ENCODE measurements at places on chromosomes 2 and 18.

GRCh38 chr2:63438181-63438580 is 150.1 kb downstream of the WDPCP start:
- DNase-seq: no peak

GRCh38 chr2:190343089-190343535 is 277 bp upstream of the INPP1 start:
- no peak for DNase-seq

- peak; percentile 55 for DNase-seq
Observed at GRCh38 chr2:136118819-136119716, 1.1 kb upstream of the CXCR4 start.

- DNase-seq: no peak
Observed at GRCh38 chr18:57446322-57446721, 11.1 kb downstream of the ONECUT2 start.

DNA sequence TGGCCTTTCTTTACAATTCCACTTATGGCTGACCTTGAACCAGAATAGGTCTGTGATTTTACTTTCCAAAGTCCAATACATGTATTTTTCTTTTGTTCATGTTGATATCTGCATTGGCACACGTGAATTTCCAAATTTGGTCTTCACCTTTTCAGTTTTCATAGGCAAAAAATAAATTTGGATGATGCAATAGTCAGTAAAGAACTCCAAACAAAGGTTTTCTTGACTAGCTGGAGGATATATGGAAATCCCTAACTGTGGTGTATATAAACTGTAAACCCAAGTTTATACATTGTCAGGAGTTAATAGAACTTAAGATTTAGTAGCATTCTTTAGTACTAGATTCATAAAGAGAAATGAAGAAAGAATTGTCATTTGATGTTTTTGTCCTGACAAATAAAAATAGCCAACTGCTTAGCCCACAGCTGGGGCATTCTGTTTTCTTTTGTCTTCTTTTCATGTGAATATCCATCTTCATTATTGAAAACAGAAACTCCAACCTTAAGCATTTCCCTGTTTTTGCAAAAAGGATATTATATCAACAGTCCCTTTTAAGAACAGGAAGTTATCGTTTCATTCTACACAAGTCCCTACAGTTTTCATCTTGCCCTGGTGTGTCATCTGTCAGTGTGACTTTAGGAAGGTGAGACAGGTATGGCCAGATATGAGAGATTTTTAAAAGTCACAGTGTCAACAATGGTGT is 132.9 kb downstream of the BCL2 start:
- no peak for DNase-seq

GRCh38 chr18:48003426-48004349 is 73.2 kb upstream of the SMAD2 start:
- DNase-seq: no peak

DNA sequence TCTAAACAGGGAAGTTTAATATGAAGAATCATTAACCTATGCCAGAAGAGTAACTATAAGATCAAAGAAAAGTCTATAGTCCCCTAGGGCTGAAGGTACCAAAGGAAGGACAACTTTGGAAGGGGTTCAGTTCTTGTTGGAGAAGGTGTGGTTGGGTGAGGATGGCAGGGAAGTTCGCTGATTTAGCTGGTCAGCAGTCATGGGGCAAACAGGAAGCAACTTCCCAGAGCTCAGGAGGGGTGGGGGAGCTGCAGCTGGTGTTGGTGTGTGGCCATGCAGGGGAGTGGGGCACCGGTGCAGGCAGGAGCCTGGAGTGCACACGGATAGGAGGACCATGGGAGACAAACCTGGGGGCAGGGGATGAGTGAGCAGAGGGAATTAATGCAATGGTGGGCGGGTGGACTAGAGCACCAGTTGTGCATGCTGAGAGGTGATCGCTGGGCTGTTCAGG is 34.0 kb downstream of the FHOD3 start:
- DNase-seq: no peak

DNA sequence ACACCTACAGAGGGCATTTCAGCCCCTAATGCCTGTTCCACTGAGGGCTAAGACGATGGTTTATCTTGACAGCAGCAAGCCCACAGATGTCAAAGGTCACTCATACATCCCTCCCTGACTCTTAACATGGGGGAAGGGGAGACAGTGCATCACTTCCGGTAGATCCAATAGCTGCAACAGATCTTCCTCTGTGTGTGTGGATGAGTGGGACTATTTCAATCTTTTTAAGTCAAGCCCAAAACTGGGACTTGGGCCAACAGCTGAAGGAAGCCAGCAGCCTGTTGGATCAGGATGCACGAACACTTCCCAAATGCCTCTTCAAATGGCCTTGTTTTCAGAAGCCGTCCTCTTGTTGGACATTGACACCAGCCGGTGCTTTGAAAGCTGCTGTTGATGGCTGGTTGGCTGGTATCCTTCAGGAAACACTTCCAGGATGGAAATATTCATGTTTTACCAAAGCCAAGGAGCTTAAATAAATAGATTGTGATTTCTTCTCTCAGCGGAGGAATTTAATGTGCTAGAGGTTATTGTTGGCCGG is 59.2 kb downstream of the IL1R2 start:
- DNase-seq: no peak

DNA sequence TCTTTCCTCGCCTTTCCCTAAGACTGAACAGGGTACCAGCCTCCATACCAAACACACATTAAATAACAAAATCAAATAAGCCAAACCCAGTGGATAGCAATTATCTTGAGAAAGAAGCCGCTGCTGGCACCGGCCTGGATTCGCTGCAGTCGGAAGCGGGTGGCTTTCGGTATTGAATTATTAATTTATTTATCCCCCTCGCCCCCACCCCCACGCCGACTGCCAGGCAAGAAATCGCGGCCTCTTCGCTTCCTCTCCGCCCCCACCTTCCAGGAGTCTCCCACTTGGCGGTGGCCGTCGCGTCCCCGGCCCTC is 370 bp upstream of the ZNF804A start:
- DNase-seq: no peak

DNA sequence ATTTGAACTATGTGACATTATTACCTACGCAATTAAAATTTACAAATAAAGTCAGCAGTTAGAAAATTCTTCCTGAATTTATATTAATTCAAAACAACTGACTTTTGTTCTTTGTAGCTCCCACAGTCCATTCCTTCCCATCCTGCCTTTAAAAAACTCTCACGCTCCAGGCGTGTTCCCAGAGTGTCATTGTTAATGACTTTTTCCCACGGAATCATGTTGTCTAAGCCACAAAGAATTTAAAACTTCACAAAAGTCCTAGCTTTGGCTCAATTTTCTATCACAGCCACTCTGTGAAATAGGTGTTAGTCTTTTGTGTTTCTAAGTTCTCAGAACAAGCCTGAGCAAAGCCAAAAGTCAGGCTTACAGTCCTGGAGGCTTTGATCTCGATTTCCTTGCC is 26.5 kb downstream of the SLC1A4 start:
- DNase-seq: no peak

- DNase-seq: no peak
Observed at GRCh38 chr2:69216535-69217332, 170.3 kb downstream of the GFPT1 start.

GRCh38 chr2:234812851-234813250 is 139.0 kb upstream of the SH3BP4 start:
- no peak for DNase-seq

DNA sequence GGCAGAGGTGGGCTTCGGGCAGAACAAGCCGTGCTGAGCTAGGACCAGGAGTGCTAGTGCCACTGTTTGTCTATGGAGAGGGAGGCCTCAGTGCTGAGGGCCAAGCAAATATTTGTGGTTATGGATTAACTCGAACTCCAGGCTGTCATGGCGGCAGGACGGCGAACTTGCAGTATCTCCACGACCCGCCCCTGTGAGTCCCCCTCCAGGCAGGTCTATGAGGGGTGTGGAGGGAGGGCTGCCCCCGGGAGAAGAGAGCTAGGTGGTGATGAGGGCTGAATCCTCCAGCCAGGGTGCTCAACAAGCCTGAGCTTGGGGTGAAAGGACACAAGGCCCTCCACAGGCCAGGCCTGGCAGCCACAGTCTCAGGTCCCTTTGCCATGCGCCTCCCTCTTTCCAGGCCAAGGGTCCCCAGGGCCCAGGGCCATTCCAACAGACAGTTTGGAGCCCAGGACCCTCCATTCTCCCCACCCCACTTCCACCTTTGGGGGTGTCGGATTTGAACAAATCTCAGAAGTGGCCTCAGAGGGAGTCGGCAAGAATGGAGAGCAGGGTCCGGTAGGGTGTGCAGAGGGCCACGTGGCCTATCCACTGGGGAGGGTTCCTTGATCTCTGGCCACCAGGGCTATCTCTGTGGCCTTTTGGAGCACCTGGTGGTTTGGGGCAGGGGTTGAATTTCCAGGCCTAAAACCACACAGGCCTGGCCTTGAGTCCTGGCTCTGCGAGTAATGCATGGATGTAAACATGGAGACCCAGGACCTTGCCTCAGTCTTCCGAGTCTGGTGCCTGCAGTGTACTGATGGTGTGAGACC is at the start of gene PROC:
Gene PROC (plus strand): TSS at position 128 of the 812 bp plus-strand sequence. CDS start 1,516 bp downstream, outside the sequence.
- DNase-seq: no peak

DNA sequence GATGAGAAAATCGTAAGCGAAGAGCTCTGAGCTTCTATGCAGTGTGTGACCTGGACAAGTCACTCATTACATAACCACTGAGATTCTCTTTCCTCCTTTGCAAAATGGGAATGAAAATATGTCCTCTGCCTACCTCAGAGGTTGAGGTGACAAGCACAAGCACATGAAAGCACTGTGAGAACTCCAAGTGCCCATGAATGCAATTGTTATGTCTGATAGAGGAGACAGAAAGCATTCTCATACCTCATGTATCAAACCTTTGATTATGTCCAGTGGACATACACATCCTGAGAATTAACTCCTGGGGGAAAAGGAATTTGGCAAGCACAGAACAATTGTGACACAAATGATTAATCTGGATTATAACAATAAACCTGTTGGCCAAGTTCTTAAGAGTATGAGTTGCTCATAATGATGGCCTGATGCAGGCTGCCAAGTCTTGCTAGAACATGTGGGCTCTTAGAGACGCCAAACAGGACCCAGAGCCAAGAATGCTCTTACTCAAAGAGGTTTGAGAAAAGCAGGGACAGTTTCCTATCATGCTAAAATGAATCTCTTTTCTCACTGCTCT is 8.5 kb upstream of the RMDN2 start:
- no peak for DNase-seq

GRCh38 chr18:50738098-50738757 is 81.6 kb downstream of the MRO start:
- DNase-seq: no peak

DNA sequence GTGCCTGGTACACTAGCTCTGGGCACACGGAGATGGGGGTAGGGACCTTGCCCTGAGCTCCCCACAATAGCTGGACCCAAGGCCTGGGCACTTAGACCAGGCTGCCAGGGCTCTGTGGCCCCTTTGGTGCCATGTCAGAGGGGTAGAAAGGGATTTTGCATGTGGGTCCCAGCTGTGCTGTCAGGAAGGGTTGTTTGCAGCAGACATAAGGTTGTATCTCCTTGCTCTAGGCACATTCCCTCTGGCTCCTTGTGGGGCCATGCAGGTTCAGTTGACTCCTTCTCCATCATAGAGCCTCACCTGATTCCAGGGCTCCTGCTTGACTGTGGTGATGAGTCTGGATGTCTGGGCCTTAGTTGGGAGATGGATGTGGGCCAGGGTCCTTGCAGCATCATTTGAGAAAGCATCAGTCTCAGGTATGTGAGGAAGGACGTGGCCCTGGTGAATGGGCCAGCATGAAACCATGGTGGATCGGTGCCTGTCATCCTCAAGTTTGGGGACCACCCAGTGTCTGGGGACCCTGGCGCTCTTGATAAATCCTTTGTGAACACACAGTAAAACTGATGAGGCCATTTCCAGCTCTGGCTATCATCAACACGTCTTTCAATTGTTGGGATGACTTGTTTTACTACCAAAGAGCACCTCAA is 461.9 kb upstream of the HS6ST1 start:
- DNase-seq: no peak

Measured in stimulated activated CD4-positive, alpha-beta T cell treated with anti-CD3 and anti-CD28 coated beads, Interleukin-12 subunit alpha, Interleukin-12 subunit beta, amount 100 ng/mL, for 4 hours (primary cell).